Activated CD4-positive, alpha-beta T cell treated with anti-CD3 and anti-CD28 coated beads, Interleukin-2, amount 10 ng/mL, durations not matched to agents 7 days and 5 days (primary cell): ENCODE measurements at places on chromosomes 1 and 21. TPM values are rescaled to one million over a fixed set of nuclear protein-coding genes. Genes with fewer than 3 reads are reported as not detected.
A peak's percentile ranks its signal among the peaks of the same experiment; 100 is the strongest.

- no peak overlapping the region for H3K27ac ChIP-seq
- H3K27me3 ChIP-seq = peaks cover 16% of the 10 kb centered on the region
- no peak overlapping the region for H3K4me3 ChIP-seq
- peaks cover 7% of the 10 kb centered on the region for H3K4me1 ChIP-seq
Measured at GRCh38 chr1:21657456-21658190, 11.5 kb downstream of the RAP1GAP start.

DNA sequence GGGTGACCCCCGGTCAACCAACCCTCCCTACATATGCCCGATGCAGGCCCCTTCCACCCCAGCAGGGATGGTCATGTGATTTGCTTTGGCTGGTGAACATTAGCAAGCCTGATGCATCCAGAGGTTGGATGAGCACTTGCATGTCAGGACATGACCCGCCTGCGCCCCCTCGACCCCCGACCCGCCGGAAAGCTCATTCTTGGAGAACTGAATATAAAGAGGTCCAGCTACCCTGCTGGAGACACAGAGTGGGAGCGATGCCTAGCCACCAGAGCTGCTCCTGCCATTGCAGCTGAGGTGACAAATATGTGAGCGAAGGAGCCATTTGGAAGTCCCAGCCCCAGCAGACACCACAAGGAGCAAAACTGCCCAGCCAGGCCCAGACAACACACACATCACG lies 39.6 kb downstream of the COA6 start:
- no peak for DNase-seq
- peaks cover 25% of the 10 kb centered on the region for H3K4me1 ChIP-seq
- peaks cover 28% of the 10 kb centered on the region for H3K36me3 ChIP-seq

- H3K27ac ChIP-seq = no peak overlapping the region
- H3K4me3 ChIP-seq = no peak overlapping the region
- H3K27me3 ChIP-seq = peaks cover 4% of the 10 kb centered on the region
- no peaks in the 10 kb centered on the region for H3K36me3 ChIP-seq
Measured at GRCh38 chr1:48878191-48878940, 101.7 kb upstream of the BEND5 start.

GRCh38 chr1:174013864-174014418 lies 8.2 kb downstream of the RC3H1 start:
- H3K27ac ChIP-seq = no peak overlapping the region
- no peak for DNase-seq
- peaks cover 39% of the 10 kb centered on the region for H3K36me3 ChIP-seq
- H3K27me3 ChIP-seq = no peaks in the 10 kb centered on the region
- peaks cover 30% of the 10 kb centered on the region for H3K4me1 ChIP-seq

DNA sequence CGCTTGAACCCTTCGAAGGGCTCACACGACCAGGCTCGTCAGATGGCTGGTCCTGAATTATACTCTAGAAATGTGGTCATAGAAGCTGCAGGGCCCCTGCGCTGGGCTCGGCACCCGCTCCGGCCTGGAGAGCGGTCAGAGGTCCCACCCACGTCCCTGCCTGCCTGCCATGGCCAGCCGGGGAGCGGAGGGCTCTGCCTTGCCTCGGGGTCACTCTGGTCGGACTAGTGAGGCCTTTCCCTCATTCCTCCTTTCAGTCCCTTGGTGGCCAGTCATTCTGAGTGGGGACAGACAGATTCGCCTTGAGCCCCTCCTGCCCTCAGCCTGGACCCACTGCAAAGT lies 529 bp upstream of the MARCKSL1 start:
- no peak overlapping the region for H3K27ac ChIP-seq
- DNase-seq = no peak
- peaks cover 50% of the 10 kb centered on the region for H3K4me1 ChIP-seq
- no peaks in the 10 kb centered on the region for H3K27me3 ChIP-seq
- peaks cover 27% of the 10 kb centered on the region for H3K36me3 ChIP-seq

DNA sequence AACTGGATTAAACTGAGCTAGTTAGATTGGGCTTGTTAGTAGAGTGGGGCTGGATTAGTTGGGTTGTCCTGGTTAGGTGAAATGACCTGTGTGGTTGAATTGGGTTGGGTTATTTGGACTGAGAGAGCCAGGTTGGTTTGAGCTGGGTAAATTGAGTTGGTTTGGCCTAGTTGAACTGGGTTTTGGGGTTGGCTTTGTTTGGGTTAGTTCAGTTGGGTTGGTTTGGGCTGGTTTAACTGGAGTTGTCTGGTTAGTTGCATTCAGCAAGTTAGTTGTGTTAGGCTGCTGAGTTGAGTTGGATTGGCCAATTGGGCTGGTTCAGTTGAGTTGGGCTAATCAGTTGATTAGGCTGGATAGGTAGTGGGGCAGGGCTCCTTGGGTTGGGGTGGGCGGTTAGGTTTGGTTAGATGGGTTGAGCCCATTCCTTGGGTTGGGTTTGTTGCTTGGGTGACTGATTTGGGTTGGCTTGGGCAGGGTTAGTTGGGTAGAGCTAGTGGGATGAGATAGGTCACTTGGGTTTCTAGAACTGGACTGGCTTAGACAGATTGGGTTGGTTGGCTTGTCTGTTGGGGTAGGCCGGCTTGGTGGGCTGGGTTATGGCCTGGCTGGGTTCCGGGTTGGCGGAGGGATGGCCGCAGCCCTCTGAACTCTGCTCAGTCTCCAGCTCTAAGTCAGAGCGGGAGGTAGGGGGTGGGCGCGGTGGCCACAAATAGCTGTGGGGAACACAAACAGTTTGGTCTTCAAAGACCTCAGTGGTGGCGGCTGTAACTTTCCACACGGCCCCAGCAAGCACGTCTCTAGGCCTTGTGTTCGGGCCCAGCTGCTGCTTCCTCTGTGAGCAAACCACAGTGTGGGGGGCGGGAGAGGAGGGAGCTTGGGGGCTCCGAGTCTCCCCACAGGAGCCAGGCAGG lies 67.2 kb upstream of the RUNX3 start:
- peaks cover 13% of the 10 kb centered on the region for H3K36me3 ChIP-seq
- H3K4me3 ChIP-seq = no peak overlapping the region
- DNase-seq = peak; percentile 39

GRCh38 chr21:41064951-41065350 lies 103.0 kb upstream of the BACE2 start:
- peaks cover 15% of the 10 kb centered on the region for H3K27me3 ChIP-seq
- peaks cover 4% of the 10 kb centered on the region for H3K4me1 ChIP-seq
- H3K4me3 ChIP-seq = no peak overlapping the region
- DNase-seq = no peak

DNA sequence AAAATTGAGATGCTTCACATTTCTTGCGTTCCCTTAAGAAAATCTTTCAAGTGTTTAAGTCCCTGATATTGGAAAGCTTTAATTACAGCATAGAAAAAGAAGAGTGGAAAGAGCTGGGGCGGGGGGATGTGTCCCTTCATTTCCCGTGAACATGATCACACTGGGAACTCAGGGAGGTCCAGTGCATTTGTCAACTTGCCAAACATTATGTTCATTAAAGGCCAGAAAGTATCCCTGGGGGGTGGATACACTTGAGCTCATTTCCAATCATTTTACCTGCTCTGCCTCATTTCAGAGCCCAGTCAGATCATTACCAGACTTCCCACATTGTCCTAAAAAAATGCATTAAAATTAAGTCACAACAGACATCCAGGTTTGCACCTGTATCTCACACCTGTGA lies 123.6 kb upstream of the KCNJ15 start:
- H3K4me1 ChIP-seq = no peaks in the 10 kb centered on the region
- no peak overlapping the region for H3K4me3 ChIP-seq
- H3K36me3 ChIP-seq = no peaks in the 10 kb centered on the region
- DNase-seq = no peak
- H3K27ac ChIP-seq = no peak overlapping the region

DNA sequence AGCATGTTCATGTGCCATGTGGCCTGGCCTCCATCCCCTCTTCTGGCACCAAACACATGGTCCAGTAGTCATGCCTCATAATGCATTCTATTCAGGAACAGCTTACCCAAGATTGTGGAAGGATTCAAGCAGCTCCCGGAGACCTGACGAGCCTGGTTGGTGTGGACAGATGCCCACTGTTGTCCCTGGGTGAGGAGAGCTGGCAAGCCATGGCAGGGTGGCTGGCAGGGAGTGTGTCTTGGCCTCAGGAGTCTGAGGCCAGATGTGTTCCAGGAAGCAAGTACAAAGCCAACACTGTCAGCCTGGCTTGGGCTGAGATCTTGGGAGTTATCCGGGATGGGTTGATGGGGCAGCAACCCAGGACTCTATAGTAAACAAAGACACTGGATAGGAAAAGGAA lies 7.3 kb upstream of the FABP3 start:
- no peak for DNase-seq
- H3K27ac ChIP-seq = no peak overlapping the region
- peaks cover 4% of the 10 kb centered on the region for H3K27me3 ChIP-seq
- H3K4me3 ChIP-seq = no peak overlapping the region
- H3K4me1 ChIP-seq = peaks cover 4% of the 10 kb centered on the region

DNA sequence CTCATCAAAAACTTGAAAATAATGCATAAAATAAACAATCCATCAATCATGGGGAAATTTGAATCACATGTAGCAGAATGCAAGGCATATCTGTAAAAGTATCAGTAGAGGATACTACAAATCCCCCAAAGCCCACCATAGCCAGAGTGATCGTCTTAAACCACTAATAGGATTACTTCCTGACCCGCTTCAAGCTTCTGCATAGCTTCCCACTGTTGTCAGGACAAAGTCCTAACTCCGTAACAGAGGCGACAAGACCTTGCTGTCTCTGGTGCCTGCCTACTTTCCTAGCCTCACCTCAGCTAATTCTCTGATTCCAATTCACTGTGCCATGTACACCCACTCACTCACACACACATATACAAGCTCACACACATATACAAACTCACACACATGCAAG lies 161.2 kb upstream of the NFIA start:
- H3K27me3 ChIP-seq = peaks cover 2% of the 10 kb centered on the region
- H3K4me1 ChIP-seq = no peaks in the 10 kb centered on the region
- no peak for DNase-seq

- H3K27me3 ChIP-seq = no peaks in the 10 kb centered on the region
- no peaks in the 10 kb centered on the region for H3K4me1 ChIP-seq
- DNase-seq = no peak
- H3K4me3 ChIP-seq = no peak overlapping the region
- peaks cover 4% of the 10 kb centered on the region for H3K36me3 ChIP-seq
Measured at GRCh38 chr21:34570313-34570712, 44.6 kb downstream of the RCAN1 start.

GRCh38 chr1:241357366-241358340 lies 648 bp upstream of the RGS7 start:
- no peak for DNase-seq
- H3K36me3 ChIP-seq = no peaks in the 10 kb centered on the region
- H3K27me3 ChIP-seq = peaks cover 33% of the 10 kb centered on the region
- H3K4me3 ChIP-seq = peak overlapping the region; percentile 41

DNA sequence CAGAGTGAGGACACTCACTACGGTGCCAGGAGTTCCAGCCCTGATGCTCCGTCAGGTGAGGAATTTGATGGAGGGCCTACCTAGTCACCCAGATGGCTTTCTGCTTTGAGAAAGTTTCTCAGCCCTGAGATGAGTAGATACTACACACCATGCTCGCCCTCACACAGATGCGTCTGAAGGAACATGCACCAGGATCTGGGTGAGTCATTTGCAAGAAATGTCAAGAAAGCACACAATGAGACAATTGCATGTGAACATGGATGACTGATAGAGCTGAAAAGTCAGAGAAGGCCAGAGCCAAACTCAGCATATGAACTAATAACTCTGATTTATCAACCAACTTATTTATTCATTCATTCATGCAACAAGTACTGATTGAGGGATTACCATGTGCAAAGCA lies 483.9 kb downstream of the OMA1 start:
- H3K36me3 ChIP-seq = no peaks in the 10 kb centered on the region
- H3K4me1 ChIP-seq = no peaks in the 10 kb centered on the region
- H3K27me3 ChIP-seq = no peaks in the 10 kb centered on the region
- no peak overlapping the region for H3K27ac ChIP-seq
- no peak overlapping the region for H3K4me3 ChIP-seq

GRCh38 chr1:57272150-57272549 lies 151.7 kb downstream of the DAB1 start:
- no peak overlapping the region for H3K4me3 ChIP-seq
- no peak for DNase-seq
- H3K4me1 ChIP-seq = no peaks in the 10 kb centered on the region
- H3K27me3 ChIP-seq = no peaks in the 10 kb centered on the region
- H3K27ac ChIP-seq = no peak overlapping the region

GRCh38 chr1:2875707-2876561 lies 74.4 kb upstream of the TTC34 start:
- no peak overlapping the region for H3K4me3 ChIP-seq
- no peak overlapping the region for H3K27ac ChIP-seq
- no peaks in the 10 kb centered on the region for H3K27me3 ChIP-seq

GRCh38 chr1:58896246-58897183 lies 112.7 kb upstream of the JUN start:
- no peak overlapping the region for H3K4me3 ChIP-seq
- H3K4me1 ChIP-seq = peaks cover 16% of the 10 kb centered on the region
- DNase-seq = no peak
- H3K27ac ChIP-seq = no peak overlapping the region
- H3K36me3 ChIP-seq = no peaks in the 10 kb centered on the region

DNA sequence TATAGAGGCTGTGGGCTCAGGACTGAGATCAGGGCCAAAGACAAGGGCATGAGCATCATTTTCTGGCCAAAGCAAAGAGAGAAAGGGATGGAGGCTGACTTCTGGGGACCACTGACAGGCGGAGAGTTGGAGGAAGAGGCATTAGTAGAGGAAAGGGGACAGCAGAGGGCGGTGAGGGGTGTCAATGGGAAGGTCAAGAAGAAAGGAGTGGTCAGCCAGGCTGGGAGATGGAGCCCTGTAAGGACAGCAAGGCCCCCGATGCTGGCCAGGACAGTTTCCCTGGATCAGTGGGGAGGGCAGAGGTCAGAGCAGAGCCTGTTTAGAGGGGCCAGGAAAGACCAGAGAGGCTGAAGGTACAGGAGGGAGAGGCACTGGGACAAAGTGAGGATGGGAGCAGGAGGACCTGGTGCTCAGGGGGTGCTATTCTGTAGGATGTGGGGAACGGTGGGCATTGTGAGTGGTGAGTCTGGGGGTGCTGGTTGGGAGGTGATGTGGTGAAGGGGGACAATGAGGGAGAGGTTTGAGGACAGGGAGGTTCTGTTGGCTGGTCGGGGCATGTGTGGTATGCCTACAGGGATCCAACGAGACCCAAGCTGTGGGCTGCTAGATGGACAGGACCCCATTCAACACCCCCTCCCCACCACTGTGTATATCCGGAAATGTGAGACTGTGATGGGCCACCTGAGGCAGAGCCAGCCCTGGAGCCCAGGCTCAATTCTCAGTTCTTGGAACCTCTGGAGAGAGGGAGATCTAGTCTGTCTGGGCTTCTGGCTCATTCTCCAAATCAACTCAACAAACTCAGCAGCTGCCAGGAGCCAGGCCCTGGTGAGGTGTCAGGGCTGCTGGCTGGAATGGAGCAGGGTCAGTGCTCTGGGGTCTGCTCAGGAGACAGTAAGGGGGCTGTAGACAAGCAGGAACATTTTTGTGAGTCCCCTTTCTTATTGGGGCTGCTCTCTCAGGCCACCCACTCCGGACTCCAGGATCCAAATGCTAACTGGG lies 1.4 kb upstream of the FAM151A start:
- DNase-seq = no peak
- H3K4me1 ChIP-seq = no peaks in the 10 kb centered on the region
- H3K27me3 ChIP-seq = no peaks in the 10 kb centered on the region
- no peak overlapping the region for H3K27ac ChIP-seq

GRCh38 chr1:154982341-154982740 lies 803 bp upstream of the FLAD1 start:
- no peaks in the 10 kb centered on the region for H3K27me3 ChIP-seq
- H3K27ac ChIP-seq = no peak overlapping the region
- H3K4me3 ChIP-seq = no peak overlapping the region
- H3K4me1 ChIP-seq = peaks cover 34% of the 10 kb centered on the region
- peaks cover 28% of the 10 kb centered on the region for H3K36me3 ChIP-seq

- no peak for DNase-seq
- H3K27ac ChIP-seq = no peak overlapping the region
- H3K4me1 ChIP-seq = no peaks in the 10 kb centered on the region
- H3K4me3 ChIP-seq = no peak overlapping the region
- no peaks in the 10 kb centered on the region for H3K27me3 ChIP-seq
Measured at GRCh38 chr21:16046656-16047330, 317.0 kb downstream of the USP25 start.

The LCE1A gene
- not detected for total RNA-seq

The PLXNA2 gene
- 1.1 TPM for total RNA-seq

The EXO1 gene
- 41.3 TPM for total RNA-seq
